NCI-H146 (cell line): ENCODE measurements at places on chromosomes 16 and 17.

DNA sequence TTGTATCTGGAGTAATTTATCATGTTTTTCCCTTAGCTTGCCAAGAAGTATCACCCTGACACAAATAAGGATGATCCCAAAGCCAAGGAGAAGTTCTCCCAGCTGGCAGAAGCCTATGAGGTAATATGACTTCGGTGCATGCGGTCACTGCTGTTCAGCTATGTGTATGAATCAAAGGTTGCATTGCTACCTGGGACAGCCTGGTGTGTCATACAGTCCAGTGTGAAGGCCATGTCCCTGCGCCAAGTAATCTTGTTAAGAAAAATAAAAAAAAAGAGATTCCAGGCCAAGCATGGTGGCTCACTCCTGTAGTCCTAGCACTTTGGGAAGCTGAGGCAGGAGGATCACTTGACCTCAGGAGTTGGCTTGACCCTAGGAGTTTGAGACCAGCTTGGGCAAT lies 11.7 kb downstream of the DNAJA3 start:
- DNase-seq: no peak

- DNase-seq: no peak
Measured at GRCh38 chr16:10421596-10421995, 35.7 kb downstream of the ATF7IP2 start.

DNA sequence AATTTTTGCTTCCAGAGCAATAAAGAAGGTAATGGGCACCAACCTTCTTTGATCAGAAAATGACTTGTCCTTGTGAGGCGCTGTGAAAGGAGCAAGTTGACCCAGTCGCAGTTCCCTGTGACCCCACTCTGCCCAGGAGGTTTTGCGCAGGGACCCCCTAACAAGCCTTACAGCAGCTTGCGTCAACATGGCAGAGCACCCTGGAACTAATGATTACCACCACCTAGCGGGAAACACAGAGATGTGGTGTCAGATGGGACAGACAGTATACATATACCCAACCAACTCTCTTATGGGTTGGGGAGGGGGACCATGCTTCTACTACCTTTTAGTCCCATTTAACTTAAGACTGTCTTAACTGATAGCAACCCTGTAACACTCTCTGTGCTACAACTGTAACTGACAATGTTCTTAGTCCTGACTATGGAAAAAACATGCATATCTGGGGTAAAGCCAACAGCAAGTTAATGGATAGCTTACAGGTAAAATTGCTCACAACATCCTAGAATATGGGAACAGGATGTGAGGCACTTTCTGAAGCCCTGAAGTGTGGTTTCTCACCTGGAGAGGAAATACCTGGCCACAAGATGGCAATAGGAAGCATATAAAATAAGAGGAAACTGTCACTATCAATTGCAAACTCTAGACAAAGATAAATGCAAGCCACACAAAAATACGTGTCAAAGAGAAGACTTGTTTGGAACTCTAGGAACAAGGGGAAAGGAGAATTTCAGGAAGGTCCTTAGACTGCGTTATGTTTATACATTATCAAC lies 3.0 kb downstream of the KARS1 start:
- no peak for DNase-seq

DNA sequence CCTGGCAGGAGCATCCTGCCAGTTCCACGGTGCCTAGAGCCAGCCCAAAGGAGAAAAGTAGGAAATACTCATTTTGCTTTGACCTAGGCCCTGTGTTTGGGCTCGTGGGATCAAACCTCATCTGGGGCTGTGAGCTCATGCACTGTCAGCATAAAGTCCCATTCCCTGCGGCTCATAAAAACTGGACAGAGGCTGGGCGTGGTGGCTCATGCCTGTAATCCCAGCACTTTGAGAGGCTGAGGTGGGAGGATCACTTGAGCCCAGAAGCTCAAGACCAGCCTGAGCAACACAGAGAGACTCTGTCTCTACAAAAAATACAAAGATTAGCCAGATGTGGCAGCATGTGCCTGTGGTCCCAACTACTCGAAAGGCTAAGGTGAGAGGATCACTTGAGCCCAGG lies 17.9 kb downstream of the ATP6V0D1 start:
- DNase-seq: no peak

DNA sequence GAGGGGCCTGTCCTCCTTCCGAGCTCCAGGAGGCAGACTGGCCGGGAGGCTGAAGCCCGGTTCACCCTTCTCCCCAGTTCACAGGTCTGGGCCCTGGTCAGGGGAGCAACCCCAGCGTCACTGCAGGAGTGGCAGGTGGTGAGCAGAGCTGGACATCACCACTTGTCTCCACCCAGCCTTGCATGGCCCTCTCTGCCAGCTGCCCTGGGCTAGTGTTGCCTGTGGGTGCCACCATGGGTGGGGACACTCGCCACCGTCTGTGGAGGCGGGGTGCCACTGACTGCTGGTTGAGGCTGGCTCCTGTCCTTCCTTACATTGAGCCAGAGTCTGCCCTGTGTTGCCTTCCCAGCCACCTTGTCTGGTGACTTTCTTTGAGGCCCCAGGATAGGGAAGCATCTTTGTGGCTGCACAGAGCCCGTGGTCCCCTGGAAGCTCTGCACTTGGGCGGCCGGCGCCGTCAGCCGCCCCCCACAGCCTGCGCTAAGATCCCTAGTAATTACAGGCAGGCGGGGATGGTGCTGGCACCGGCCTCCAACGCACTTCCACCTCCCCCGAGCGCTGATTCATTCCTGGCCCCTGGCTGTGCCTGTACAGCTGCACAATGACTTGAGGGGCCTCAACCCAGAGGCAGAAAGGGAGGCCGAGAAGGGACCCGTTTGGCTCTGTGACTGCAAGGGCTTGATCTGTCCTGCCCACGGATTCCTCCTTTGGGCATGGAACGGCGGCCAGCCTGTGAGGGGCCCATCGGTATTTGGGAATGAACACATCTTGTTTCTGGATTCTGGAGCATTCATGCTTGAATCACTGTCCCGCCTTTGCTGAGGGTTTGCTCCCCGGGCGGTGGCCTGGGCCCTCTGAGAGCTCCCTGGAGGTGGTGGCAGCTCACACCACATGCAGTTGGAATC lies 5.2 kb downstream of the BAIAP2 start:
- peak; percentile 13 for DNase-seq

GRCh38 chr16:23506606-23506994 lies 3.7 kb downstream of the GGA2 start:
- DNase-seq: no peak

GRCh38 chr16:24544640-24545039 lies 5.3 kb downstream of the RBBP6 start:
- no peak for DNase-seq

GRCh38 chr16:48434653-48435317 lies 49.6 kb upstream of the SIAH1 start:
- DNase-seq: no peak

DNA sequence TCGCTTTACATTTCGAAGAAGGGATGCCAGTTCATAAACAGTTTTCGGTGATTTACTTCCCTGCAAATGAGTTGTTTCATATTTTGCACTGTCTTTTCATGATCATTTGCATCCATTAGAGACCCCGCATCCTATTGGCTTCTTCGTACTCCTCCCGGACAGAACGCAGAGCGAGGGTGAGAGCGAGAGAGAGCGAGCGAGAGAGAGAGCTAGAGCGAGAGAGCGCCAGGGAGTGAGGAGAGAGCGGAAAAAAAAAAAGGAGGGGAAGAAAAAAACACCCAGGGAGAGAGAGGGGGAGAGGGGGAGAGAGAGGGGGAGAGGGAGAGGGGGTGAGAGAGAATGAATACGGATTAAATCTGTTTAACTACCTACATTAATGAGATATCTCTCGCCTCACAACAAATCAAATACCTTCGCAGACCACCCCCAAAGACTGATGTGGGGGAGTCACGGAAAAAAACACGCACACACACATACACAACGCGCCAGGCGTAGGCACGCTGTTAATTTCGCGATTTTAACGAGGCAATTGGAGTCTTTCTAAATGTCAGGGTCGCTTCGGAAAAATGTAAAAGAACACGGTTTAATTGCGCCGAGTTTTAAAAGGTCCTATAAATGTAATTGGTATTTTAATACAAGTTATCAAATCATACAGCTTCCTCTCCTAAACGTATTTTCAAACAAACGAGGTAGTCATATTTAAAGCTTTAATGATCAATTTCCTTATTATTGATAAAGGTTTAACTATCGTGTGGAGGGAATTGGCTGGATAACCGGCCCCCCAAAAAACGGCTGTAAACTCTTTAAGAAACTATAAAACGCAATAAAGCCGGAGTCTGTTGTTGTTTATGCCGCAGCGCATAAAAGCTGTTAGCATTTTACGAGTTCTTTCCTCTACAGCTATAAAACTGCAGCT lies at the start of gene HOXB8:
Gene HOXB8 (minus strand): TSS at position 246 of the 916 bp plus-strand sequence. CDS start 588 bp downstream, outside the sequence.
- no peak for DNase-seq

GRCh38 chr16:19696328-19696727 lies 21.7 kb downstream of the KNOP1 start:
- peak; percentile 19 for DNase-seq

- no peak for DNase-seq
Measured at GRCh38 chr17:22461460-22462145, 769.3 kb downstream of the KCNJ18 start.

- DNase-seq: no peak
Measured at GRCh38 chr16:54123766-54124165, 162.8 kb downstream of the IRX3 start.

DNA sequence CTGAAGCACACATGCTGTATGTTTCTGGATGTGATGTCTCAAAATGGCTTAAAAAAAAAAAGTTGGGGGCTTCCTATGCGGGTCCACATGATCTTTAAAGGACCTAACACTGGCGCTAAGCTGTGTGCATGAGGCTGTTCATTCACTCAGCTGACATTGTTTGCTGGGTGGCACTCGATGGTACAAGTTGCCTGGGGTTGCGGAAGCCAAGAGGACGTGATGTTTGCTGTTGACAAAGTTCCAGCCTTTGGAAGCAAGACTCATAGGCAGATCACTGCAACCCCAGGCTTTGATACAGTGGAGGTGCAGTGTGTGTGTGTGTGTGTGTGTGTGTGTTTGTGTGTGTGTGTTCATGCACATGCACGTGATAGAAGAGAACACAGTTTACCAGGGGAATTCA lies 29.5 kb upstream of the DNAI2 start:
- no peak for DNase-seq

DNA sequence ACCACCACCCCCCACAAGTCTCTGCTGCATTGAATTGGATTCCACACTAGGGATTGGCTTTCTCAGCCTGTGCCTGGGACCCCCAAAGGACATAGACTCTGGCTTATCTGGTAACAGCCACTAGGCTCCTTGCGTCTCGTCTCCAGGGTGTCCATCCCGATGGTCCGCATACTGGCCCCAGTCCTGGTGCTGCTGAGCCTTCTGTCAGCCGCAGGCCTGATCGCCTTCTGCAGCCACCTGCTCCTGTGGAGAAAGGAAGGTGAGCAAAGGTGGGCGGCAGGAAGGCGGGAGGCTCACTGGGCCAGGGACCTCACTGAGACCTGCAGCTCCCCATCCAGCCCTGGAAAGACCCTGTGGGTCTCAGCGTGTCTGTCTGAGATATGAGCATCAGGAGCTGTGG lies 8.1 kb downstream of the CD300LG start:
- no peak for DNase-seq

- DNase-seq: no peak
Measured at GRCh38 chr16:82527101-82527500, 99.7 kb upstream of the CDH13 start.

- no peak for DNase-seq
Measured at GRCh38 chr17:1386265-1386664, 13.8 kb downstream of the YWHAE start.

DNA sequence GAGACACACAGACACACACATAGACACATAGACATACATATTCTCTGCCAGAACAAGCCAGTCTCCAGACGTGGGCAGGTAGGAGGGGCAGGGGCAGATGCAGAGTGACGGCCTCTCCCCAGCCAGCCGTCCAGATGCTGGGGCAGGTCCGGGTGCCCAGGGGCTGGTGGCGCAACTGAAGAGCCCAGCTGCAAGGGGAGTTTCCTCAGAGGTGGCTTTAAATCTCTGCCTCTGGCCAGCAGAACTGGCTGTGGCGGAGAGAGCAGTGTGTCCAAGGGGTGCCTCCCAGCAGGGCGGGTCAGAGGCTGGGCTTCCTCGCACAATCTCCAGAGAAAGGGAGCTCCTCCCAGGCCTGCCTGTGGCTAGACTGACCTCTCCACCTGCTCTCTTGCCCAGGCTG lies 9.4 kb upstream of the GCGR start:
- DNase-seq: peak; percentile 64

DNA sequence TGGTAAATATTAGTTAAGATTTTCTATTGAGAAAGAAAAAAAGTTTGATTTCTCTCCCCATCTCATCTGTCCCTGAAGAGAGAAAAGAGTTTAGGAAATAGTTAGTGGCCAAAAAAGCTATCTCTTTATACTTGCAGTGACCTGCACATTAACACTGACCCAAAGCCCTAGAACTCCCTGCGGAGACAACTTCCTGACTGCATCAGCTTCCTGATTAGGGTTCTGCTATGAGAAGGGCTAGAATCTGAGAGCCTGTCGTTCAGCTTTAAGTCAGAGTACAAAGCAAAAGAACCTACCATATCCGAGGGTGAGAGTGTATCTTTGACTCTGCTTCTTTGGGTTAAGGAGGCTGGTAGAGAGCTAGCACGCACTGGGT lies 24.7 kb downstream of the LIMD2 start:
- peak; percentile 39 for DNase-seq

DNA sequence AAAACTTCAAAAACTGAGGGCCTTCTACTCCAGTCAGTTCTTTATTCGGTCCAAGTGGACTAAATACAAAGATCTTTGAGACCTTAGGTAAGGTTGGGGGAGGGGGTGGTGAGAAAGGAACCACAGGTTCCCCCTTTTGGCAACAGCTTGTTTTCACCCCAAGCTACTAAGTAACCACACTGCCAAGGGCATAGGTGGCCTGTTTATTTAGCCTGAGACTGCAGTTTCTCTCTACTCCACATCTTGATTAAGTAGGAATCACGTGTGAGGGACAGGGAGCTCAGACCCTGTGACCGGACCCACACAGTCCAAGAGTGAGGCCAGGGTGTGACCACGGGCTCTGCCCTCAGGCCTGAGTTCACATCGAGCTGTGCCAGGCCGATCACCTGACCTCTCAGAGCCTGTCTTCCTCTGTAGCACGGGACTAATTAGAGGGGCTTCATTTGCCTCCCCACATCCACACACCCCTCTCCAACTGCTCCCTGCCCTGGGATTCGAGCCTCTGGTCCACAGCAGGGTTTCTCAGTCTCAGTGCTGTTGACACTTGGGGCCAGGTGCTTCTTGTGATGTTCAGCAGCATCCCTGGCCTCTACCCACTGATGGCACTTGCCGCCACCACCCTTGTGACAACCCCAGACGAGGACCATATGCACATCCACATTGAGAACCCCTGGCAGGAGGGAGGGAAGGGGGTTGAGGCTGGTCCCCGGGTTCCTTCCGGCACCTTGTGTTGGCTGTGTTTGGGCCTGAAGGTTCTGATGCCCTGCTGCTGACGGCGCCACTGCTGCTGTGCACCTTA lies 17.8 kb downstream of the ST6GALNAC2 start:
- DNase-seq: no peak

DNA sequence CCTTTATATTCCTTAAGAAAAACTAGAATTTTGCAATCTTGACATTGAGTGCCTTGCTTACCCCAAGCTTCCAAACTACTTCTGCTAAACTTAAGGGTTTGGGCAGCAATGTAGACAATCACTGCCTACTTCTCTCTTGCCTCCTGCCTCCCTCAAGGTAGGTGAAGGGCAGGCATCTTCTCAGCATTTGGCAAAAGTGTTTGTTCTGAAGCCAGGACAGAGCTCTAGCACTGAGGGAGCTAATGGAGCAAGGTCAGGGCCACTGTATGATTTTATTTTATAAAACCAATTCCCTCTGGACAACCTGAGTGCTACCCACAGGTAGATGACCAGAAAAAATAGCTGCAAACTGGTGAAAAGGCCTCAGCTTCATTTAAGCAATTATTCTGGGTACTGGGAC lies 111.8 kb downstream of the IRX3 start:
- DNase-seq: no peak
